ENCODE measurements at places on chromosomes 3 and 15.

GRCh38 chr3:36250191-36250590 lies 130.1 kb upstream of the STAC start:
- no peak for DNase-seq

DNA sequence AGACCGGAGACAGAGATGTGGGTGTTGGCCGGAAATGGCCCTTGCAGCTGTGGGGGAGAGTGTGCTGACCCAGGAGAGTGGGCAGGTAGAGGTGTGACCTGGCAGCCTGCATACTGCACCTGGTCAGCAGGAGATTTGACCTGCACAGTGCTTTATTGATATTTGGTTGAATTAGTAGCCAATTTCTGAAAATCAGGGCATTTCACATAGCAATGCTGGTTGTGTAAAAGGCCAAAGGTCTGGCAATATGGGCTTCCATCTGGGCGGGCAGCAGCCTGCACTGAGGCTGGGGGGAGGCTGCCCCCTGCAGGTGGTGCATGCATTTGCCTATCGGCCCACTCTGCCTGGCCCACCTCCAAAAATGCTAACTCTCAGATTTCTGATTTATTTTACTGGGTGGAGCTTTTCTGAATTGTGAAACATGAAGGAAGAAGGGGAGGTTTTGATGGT lies 9.4 kb upstream of the MGLL start:
- DNase-seq: no peak

DNA sequence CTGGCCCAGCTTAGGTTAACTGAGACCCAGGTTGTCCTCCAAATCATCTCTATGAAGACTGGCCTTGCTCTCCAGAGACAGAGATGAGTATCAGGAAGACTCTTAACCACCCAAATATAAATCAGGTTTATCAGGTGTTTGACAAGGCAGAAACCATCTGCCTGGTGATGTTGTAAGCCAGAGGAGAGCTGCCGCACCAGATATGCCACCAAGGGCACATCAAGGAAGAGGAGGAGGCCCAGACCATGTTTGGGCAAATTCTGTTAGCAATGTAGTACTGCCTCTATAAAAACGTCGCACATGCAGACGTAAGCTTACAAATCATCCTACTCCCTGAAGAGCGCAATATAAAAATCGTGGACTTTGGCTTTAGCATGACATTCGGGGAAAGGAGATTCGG lies 21.0 kb upstream of the RPL32 start:
- no peak for DNase-seq

DNA sequence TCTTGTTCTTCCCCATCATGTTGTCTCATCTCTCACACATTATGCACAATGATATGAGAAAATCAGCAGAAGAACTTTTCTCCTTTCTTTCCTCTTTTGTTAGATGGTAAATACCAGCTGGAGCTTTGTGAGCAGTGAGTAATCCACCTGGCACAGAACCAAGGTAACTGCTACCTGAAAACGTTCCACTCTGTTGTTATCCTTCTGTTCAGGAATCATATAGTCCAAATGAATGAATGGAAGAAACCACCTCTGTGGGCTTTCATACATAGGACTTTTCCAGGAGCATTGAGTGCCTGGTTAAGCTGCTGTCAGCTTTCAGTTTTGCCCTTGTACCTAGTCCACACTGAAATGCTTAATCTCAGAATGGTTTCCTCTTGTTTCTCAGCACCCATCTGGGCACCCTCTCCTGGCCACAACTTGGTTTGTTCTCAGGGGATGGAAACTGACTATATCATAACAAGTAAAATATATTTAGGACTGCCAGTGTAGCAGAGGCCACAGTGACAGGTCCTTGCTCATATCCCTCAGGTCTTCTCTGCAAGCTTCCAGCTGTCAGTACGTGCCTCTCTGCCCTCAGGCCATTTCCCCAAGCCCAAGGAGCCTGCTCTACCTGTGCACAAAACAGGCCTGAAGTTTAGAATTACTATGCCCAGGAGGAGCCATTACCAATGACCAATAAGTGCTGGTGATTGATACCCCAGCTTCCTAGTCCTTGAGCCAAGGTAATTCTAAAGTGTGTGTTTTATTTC lies 23.5 kb upstream of the SLC4A7 start:
- no peak for DNase-seq

Data from activated T-cell treated with anti-CD3 and anti-CD28 coated beads for 4 hours (primary cell).